ENCODE measurements at places on chromosomes 5 and 9.

DNA sequence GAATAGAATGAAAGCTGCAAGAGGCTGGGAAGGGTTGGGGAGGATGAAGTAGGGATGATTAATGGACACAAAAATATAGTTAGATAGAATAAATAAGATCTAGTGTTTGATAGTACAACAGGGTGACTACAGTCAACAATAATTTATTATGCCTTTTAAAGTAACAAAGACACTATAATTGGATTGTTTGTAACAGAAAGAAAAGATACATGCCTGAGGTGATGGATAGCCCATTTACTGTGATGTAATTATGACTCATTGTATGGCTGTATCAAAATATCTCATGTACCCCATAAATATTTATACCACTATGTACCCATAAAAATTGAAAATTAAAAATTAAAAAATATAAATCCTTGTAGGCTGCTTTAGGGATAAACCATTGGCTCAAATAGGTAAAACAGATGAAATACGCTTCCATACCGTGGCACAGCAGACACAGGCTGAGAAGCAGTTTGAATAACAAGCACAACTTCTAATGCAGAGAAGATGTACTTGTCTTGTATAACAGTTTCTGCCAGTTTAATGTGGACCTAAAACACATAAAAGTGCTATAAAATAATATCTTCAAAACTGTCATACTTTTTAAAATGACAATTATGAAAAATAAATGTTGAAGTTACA is 34.9 kb downstream of the APBA1 start:
- DNase-seq = no peak

DNA sequence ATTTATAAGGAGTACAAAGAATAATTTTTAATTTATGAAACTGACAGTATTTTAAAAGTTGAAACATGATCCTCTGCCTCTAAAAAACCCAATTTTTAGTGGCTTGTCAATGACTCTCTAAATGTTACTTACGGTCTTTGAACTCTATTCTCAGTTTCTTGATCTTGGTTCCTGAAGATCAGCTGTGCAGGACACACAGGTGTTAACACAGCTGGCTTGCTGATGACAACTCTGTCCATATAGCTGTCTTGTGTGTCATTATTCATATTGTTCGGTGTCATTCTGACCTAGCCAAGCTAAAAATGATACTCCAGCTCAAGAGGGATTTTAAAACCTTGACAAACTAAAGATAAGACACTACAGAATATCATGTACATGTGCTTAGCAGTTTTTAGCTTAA is 314.5 kb downstream of the CCDC171 start:
- no peak for DNase-seq

DNA sequence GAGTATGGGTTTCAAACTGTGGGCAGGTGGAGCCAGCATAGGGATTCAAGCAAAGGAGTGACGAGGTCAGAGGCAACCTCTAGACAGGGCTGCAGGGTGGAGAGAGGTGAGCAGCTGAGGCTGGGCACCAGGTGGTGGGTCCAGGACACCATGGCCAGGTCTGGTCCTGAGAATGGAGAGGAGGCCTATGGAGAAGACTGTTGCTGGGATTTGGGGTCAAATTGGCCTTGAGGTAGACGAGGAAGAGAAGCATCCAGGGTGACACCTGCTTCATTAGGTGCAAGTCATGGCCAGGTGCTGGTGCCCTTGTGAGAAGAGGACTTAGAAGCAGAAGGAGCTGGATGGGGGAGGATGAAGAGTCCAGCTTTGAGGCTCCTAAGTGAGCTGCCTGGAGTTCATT is 99.6 kb downstream of the NSG2 start:
- no peak for DNase-seq

DNA sequence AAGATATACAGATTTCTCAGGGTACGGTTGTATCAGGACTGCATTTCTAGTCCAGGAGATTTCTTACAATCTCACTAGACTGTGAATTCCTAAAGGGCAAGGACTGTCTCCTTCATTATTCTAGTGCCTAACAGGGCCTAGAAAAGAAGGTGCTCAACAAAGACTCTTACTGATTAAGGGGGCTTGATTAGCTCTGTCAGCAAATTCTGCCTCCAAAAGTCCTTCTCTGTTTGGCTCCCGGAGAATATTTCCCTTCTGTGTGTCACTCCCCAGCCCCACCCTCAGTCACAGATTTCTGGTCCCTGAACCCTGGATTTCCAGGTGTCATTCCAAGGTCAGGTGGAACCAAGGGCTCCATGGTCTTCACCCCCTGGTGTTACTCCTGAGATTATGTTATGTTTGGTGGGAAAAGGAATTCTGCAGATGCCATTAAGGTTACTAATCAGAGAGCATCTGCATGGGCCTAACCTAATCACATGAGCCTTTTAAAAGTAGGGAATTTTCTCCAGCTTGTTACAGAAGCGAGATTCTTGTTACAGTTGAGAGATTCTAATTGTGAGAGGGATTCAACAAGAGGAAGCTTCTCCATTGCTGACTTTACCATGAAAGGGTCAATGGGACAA is 167.7 kb upstream of the LHFPL2 start:
- no peak for DNase-seq

- no peak for DNase-seq
Observed at GRCh38 chr9:99398241-99398640, 176.2 kb downstream of the SEC61B start.

All from CD4-positive, alpha-beta T cell treated with Interleukin-21 for 1 hour (primary cell).